Dermis blood vessel endothelial cell (primary cell): ENCODE measurements at places on chromosomes 7 and 10. TPM values are rescaled to one million over a fixed set of nuclear protein-coding genes. Genes with fewer than 3 reads are reported as not detected.

The TMEM196 gene
- not detected in 2 replicates for total RNA-seq

The ITPRID1 gene
- total RNA-seq = not detected in 2 replicates

The CPA2 gene
- total RNA-seq = not detected in 2 replicates

DNA sequence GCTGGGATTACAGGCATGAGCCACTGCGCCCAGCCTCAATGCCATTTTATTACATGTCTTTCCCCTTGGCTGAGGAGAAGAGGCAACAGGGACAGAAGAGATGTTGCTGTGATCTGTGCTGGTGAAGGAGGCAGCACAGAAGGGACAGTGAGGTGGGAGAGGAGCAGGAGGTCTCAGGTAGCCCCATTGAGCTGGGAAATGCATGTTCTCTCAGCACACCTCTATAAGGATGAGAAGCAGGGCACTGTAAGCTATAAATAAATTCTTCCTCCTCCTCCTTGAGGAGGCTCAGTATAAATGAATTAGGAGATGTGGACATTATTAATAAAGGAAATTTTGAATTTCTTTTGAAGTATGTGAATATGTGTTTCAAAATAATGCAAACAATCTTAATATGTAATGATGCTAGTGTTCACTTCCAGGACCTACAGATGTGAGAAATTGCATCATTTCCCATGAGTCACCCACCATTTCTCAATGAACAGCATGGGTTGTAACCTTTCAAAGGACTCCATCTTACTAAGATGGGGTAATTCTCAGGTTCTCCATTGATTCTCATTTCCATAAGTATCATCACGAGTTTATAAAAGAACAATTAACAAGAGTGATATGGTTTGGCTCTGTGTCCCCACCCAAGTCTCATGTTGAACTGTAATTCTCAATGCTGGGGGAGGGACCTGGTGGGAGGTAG lies 88.9 kb upstream of the ODAD2 start:
- peak; percentile 51 for DNase-seq

DNA sequence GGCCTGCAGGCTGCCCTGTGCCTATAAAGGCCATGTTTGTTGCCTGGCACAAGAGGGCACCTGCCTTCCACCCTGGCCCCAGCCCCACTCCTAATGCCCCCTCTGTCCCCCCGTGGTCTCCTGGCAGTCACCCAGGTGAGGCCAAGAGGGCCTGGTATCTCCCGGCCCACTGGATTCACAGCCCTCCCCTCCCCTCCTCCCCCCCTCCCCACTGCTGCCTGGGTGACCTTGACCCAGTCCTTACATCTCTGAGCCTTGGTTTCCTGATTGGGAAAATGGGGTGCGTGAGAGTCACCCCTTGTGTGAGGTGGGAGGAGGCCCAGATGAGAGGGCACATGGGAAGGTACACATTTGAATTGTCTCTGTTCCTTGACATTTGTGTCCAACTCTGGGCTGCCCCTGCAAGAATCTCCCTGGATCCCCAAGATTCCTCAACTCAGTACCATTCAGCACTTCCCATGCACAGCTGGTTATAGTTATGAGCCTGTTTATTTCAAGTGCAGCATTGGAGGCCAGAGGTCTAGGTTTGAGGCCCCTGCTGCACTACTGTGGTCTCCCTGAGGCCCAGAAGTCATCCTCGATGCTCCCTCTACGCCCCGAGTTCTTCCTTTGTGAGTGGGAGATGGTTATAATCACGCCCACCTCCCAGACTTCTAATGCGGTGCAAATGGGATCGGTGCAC lies 58.9 kb downstream of the TMEM270 start:
- DNase-seq = no peak

- DNase-seq = no peak
These were observed 376.0 kb downstream of the TFEC start for GRCh38 chr7:115654384-115655214.

GRCh38 chr10:78489034-78489433 lies 455.4 kb downstream of the RPS24 start:
- no peak for DNase-seq

- peak; percentile 7 for DNase-seq
These were observed 22.2 kb downstream of the ENTPD7 start for GRCh38 chr10:99681553-99681952.

DNA sequence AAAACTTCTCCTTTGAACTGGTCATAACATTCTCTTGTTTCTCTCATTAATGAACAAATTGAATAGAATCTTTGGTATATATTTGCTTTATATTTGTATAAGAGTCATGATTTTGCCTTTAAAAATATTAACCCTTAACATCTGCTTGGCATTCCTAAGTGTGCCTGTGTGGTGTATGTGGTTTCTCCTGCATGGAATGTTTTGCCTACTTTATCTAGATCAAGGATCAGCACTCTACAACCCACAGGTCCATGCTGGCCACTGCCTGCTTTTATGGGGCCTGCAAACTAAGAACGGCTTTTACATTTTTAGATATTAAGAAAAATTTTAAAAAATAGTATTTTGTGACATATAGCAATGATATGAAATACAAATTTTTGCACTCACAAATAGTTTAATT lies 4.3 kb upstream of the LAMB4 start:
- no peak for DNase-seq

- no peak for DNase-seq
These were observed 139.0 kb downstream of the FGFR2 start for GRCh38 chr10:121459279-121459621.

DNA sequence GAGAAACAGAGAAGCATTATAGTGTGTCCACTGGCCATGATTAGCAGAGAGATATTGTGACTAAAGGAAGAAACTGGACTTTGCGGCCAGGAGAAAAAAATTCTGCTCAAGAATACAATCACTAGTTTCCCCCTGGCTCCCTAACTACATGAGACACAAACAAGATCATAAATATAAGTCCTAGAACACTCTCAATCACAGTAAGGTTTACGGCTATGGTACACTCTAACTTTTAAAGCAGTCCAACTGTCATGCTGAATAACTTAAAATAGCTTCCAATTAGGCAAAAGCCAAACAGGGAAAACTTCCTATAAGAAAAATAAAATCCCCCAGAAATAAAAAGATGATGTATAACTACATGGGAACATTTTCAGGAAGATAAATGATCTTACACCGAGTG lies 132.1 kb downstream of the STRA8 start:
- no peak for DNase-seq

GRCh38 chr7:33736521-33737221 lies 168.7 kb upstream of the BMPER start:
- DNase-seq = no peak

GRCh38 chr10:104349623-104350126 lies 4.0 kb upstream of the CFAP58 start:
- DNase-seq = peak; percentile 58

DNA sequence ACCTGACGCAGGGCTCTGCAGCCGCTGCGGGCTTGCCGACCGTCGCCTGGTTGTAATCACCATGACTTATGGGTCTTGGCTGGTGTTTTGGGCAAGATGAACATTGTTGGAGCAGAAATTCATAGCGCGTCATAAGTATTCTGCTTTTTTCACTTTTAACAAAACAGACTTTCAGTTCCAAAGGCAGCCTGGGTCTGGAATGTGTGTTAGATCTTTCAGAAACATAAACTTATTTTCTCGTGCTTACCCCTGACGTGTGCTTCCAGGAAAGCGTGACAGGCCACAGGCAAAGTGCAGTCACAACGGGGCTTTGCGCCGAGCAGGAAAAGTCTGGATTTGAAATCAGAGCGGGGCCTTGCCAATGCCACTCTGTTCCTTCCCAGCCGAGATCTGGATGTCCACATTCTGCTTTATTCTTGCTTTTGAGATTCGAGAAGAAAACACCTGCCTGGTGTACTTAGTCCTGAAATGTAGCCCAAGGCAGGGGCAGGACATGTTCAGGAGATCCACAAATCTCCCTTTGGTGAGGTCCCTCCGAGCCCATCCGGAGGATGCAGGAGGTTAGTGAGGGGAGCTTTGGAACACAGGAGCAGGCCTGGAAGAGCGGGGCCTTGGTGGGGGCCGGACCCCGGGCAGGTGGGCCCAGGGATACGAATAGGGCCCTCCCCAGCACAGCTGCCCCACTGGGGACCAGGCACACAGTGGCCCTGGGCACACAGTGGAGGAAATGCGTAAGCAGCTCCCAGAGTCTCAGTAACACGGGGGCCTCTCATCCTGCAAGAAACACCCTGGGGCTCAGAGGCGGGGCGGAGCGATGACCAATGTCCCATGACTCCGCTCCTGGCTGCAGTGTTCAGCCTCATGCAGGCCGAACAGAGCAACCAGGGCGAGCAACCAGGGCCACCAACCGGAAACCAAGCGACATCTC lies 49.5 kb upstream of the EBF3 start:
- DNase-seq = no peak

GRCh38 chr10:17006631-17007417 lies 122.8 kb downstream of the CUBN start:
- peak; percentile 96 for DNase-seq

GRCh38 chr10:121437596-121437995 lies 160.6 kb downstream of the FGFR2 start:
- no peak for DNase-seq

GRCh38 chr10:112295853-112296830 lies 12.9 kb downstream of the TECTB start:
- DNase-seq = no peak

DNA sequence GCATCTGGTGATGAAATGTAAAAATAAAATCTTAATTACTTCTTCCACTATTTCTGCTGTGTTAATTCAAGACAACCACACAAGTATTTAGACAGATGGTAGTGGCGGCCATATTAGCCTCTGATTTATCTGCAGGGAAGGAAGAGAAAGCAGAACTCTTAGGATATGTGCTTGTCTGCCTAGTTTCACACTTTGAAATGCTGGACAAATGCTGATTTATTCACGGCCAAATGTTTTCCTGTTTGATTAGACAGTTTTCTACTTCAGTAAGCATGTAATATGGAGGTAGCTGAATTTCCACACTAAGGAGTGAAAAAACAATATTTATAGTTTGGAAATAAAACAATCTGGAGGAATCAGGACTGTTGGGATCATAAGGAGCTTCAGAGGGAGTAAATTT lies 158.1 kb downstream of the AGMO start:
- no peak for DNase-seq

DNA sequence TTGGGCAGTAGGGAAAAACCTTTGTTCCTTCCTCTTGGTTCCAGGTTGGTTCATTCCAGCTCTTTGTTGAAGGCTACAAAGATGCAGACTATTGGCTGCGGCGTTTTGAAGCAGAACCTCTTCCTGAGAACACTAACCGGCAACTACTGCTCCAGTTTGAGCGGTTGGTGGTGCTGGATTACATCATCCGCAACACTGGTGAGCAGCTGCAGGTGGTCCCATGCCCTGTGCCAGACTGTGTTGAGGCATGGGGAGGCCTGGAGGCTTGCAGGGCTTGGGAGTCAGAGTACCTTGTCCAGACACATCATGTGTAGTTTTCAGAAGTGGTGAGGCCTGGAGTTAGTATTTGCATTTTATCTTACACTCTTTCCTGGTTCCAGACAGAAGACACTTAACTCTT lies 16.3 kb downstream of the PI4K2A start:
- no peak for DNase-seq

DNA sequence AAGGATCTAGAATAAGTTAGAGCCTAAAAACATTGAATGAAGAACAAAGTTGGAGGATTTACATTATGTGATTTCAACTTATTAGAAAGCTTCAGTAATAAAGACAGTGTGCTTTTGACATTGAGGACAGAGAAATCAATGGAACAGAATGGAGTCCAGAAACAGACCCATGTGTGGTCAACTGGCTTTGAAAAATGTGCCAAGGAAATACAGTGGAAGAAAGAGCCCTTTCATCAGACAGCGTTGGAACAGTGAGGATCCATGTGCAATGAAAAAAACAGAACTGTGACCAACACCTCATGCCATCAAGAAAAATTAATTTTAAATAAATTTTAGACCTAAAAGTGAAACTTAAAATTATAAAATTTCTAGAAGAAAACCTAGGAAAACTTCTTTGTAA lies 50.6 kb upstream of the LRRC18 start:
- DNase-seq = no peak

DNA sequence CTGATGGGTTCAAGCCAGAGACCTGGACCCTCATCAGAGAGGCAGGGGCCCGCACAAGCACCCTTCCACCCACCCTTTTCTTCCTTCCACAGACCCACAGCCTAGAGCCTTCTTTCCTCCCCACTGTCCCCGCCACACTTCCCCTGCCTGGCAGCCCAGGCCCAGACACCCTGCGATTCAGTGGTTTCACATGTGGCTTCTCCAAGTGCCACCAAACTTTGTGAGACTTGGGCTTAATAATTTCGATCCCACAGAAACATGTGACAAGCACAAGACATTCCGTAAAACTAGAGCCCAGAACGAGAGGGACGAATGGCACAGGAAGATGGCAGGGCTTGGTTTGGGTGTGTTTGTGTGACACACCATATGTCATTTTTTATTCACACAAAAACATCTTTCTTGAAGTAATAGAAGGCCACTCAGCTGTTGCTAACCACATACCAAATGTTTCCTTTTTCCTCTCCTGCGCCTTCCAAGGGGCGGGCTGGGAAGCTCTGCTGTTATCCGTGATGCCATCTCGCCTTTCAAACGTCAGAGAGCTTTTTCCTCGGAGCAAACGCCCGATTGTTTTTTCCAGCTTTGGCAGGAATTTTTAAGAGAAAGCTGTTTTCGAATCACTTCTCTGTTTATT lies 162.9 kb downstream of the GRK5 start:
- DNase-seq = peak; percentile 95

- DNase-seq = peak; percentile 42
These were observed at the start of gene EPHA1 for GRCh38 chr7:143408686-143409561. Gene EPHA1 (minus strand): TSS chr7:143408856. CDS start chr7:143408805, 51 bp downstream.

GRCh38 chr7:100396421-100396982 lies 23.2 kb downstream of the PILRA start:
- DNase-seq = no peak

DNA sequence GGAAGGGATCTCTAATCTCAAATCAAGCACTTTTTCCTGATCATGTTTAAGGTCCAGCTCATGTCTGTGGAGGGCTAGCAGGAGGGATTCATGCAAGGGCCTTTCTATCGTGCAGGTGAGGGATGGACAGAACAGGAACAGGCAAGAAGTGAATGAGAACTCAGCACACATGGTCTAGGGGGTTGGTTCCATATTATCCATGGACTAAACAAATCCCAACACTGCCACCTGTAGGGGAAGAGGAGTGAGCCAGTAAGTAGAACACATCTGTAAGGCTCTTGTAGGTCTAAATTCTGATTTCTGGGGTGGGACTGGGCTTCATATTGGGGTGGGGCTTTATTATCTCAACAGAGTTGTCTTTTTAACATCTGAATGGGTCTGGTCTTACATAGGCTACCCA lies 138.0 kb upstream of the TARP start:
- peak; percentile 63 for DNase-seq

- no peak for DNase-seq
These were observed 11.4 kb upstream of the PTER start for GRCh38 chr10:16425449-16425848.

GRCh38 chr10:124663766-124664360 lies 80.3 kb downstream of the FAM53B start:
- no peak for DNase-seq

DNA sequence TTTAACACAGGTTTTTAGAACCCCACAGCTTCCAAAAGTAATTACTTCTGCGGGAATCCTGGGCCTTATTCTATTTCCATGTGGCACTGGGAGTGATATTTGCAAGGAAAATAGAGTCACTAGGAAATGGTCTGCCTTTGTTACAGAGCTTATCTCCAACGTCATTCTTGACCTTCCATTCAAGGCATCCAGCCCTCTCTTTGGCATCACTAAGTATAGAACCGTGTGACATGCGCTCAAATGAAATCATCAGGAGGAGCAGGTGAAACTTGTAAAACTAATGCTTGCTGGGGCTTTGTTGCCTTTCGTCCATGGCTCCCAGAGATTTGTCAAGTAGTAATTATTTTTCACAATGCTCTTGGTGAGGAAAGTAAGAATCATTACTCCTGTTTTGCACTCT lies 73.4 kb downstream of the PAPSS2 start:
- DNase-seq = peak; percentile 51
